ENCODE measurements at places on chromosomes 12 and 14.

DNA sequence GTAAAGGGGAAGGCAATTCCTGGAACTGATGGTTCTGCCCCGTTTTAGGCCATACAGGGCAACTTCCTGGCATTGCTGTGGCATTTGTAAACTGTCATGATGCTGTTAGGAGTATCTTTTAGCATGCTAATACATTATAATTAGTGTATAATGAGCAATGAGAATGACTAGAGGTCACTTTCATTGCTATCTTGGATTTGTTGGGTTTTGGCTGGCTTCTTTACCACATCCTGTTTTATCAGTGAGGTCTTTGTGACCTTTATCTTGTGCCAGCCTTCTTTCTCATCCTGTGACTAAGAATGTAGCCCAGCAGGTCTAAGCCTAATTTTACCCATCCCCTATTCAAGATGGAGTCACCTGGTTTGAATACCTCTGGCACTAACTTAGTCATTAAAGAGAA, 51.2 kb downstream of the TESPA1 start:
- no peak for DNase-seq

GRCh38 chr12:54383041-54383609, 1.4 kb downstream of the ZNF385A start:
- no peak for DNase-seq

DNA sequence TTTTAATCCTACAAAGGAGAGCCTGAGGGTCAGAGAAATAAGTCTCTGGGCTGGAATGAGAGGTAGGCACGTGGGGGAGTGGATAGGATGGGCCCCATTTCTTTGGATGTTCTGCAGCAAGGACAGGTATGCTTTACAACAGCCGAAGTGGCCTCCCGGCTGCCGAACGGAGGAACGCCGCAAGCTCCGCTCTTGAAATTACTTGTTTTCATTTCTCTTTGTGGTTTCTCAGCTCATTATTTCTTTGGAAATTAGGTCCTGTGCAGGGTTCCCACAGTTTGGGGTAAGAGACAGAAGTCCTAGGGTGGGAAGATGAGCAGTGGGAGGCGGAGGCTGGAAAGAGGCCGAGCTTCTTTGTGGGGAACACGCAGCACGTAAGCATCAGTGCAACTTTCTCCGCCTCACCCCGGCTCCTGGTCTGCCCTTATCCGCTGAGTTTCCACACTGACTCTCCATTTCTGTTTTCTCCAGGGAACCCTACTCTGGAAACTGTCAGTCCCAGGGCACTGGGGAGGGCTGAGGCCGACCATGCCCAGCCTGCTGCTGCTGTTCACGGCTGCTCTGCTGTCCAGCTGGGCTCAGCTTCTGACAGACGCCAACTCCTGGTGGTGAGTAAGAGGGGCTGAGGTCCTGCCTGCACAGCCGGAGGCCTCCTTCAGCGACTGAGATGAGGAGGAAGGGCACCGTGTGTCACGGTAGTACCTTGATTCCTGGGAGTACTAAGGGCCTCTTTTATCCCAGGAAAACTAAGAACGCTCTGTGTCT, 2.0 kb downstream of the WNT5B start:
- DNase-seq: no peak

DNA sequence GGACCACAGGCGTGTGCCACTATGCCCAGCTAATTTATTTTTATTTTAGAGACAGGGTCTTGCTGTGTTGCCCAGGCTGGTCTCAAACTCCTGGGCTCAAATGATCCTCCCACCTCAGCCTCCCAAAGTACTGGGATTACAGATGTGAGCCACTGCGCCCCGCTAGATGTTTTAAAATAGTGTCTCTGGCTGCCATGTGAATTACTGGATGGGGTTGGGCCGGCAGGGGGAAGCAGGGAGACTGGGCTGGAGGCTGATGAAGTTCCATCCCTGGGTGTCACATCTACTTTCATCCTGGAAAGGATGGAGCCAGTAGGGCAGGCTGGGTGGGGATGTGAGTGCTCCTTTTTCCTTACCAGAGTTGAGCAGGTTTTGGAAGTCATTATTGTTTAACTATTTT, 46.1 kb downstream of the DNAH10 start:
- DNase-seq: no peak

- DNase-seq: no peak
These were observed 11.3 kb downstream of the MAPK1IP1L start for GRCh38 chr14:55062517-55063351.

- DNase-seq: no peak
These were observed 18.0 kb downstream of the SLC24A4 start for GRCh38 chr14:92340931-92341330.

DNA sequence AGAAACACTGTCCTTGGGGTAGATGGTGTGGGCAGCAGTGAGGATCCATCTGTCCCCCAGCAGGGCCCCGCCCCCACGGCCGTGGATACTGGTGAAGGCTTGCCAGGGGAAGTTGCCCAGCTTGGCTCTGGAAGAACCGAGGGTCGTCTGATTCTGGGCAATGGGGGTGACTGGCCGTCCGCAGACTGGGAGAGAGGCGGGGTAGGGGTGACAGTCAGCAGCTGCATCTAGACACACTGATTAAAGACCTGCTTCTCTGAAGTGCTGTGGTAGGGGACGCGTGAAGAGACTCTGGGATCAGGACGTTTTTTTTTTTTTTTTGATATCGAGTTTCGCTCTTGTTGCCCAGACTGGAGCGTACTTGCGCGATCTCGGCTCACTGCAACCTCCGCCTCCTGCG, 4.7 kb upstream of the C1R start:
- no peak for DNase-seq

DNA sequence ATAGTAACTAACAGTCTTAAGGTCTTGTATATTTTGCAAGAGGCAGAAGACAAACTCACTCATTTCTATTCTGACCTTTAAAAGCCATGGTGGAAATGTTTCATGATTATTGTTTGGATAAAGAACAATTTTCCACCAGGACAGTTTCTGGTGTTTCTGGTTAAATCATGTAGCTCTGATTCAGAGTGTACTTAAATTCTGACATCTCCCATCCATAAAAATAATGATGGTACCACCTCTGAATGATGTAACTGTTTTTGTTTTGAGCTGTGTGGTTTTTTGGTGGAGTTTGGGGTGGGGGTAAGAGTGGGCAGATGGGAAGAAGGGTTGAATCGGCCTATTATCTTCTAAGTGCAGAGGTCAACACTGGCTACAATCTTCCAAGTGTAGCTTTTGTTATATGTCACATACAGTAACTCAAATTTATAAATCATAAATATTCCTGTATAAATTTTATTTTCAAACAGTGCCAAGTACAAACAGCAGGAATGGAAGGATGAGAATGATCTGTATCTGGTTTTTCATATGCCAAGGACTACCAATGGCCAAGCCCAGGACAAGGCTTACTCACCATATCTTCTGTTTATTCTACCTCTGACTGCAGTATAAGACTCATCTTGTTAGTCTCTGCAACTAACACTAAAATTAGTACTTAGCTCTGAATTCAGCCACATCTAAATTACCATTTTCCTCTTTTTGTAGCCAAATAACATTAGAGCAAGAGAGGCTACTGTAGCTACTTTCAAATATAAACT, 108.7 kb downstream of the BCAT1 start:
- no peak for DNase-seq

DNA sequence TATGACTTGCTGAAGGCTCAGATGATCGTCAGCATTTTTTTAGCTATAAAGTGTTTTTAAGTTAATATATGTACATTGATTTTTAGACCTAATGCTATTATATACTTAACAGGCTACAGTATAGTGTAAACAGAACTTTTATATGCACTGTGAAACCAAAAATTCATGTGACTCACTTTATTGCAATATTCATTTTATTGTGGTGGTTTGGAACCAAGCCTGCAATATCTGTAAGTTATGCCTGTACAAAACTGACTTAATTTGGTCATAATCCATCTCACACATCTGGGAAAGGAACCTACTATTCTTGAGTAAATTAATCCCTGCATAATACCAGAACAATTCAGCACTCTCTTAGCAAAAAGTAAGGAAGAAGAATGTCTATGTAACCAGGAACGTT, 390.7 kb downstream of the SYT1 start:
- no peak for DNase-seq

- DNase-seq: no peak
These were observed 832 bp upstream of the CACNA2D4 start for GRCh38 chr12:1919284-1919683.

DNA sequence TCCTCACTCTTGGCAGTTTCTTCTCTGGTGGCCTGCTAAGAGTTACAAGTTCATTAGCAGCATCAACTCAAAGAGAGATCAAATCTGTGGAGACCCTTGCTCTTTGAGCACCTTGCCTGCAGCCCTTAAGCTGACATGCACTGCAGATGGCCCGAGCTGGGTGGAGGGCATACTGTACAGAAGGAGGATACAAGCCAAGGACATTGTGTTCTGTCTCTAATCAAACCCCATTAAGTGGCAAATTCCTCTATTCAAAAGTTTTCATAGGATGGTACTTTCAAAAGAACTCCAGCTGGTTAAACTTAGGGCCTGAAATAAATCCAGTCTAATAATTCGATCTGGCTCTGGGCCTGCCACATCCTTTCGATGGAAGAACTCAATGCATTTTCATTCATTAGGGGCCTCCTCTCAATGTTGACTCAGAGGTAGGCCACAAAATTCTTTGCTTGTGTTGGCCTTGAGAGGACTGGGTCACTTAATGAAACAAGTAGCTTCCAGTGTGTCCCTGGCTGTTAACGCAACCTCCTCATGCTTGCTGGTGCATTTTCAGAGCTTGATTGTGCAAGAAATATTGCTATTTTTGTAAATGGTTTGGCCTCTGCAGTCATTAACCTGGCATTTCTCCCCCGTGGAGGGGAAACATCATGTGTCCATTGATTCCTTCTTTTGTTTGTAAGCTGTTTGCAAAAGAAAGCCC, 318.2 kb downstream of the NUAK1 start:
- peak; percentile 79 for DNase-seq

- no peak for DNase-seq
These were observed 44.4 kb upstream of the IQSEC3 start for GRCh38 chr12:22190-22529.

DNA sequence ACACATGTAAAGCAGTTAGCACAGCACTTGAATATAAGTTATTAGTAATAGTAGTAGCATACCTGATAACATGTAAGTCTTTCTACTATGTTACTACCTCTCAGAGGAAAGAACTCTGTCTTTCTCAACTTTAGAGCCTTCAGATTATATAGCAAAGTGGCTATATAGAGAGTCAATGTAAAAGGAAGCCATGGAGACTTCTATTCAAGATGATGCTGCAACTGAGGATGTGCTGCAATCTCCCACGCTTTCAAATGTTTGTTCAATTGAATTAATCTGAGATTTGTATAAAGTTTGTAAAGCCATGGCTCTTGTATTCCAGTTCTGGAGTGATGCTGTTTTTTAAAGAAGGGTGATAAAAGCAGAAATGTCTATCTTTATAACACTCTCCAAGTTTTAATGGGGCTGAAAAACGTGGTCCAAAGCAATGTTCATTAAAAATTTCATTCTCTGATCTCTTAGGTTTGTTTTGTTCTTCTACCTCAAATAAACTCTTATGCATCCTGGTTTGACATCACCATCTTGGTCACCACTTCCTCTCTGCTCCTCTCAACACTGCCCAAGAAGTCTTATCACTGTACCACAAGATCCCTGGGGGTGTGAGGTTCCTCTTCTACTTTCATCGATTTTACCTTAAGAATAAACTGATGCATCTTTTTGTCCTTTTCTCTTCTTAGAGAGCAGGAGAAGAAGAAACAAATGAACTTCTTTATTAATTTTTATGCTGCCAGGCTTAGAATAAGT, 40.6 kb downstream of the C12orf42 start:
- no peak for DNase-seq

DNA sequence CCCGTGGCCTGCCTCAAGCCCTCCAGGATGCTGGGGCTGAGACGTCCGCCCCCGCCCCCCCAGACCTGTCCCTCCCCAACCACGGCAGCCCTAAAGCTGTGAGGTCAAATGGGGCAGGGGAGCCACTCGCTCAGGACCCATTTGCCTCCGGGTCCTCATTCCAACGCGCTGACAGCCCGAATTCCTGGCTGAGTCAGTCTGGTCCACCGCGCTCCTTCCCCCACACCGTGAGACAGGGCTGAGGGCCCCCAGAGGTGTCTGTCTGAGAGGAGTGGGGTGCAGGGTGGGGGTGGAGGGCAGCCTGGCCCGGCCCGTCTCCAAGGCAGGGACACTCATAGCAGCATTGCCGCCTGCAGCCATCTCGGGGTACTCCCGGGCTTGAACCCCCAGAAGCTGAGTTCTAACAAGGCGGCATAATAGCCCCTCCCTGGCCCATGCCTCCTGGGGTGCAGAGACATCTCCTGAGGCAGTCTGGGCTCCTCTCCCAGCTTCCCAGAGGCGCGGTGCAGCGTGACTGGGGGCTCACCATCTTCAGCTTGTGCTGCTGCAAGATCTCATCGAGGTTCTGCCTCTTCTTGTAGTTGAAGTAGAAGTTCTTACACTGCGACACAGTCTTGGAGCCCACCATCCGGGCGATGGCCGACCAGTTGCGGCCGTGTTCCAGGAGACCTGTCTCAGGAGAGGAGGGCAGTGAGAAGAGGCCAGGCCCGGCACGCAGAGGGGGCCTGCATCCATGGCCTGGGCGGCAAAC, 90.5 kb downstream of the RFLNA start:
- no peak for DNase-seq

- no peak for DNase-seq
These were observed 32.3 kb downstream of the EFCAB11 start for GRCh38 chr14:89922031-89922907.

- DNase-seq: no peak
These were observed 584 bp upstream of the NEDD1 start for GRCh38 chr12:96906498-96906848.

DNA sequence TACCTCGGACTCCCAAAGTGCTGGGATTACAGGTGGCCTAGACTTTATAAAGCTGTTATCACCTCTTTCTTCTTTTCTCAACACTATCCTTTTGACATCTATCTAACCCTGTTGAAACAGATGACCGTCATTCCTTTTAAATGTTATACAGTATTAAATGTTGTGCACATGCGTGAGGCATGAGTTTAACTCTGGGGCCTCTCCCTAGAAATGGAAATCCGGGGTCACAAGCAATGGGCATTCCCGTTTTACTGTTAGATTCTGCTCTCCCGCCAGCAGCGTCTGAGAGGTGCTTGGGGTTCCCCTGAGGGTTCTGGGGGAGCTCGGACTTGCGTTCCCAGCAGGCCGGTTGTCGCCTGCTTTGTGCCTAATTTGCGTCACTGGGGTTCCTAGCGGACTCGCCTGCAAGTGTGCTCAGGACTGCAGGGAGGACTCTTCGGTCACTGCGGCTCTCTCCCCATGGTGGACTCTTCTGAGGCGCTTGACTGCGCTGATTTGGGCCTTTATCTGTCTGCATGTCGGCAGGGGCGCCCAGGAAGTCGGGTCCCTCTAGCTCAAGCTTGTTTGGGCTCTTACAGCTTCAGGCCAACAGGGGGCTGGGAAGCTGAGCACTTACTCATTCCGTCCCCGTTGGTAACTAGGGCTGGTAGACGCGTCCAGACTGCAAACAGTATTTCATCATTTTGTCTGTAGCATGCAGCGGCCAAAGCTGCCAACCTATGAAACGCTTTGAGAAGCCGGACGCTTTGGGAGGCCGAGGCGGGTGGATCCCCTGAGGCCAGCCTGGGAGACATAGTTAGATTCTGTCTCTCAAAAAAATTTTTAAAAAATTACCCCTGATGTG, 1.2 kb upstream of the RAN start:
- peak; percentile 86 for DNase-seq

DNA sequence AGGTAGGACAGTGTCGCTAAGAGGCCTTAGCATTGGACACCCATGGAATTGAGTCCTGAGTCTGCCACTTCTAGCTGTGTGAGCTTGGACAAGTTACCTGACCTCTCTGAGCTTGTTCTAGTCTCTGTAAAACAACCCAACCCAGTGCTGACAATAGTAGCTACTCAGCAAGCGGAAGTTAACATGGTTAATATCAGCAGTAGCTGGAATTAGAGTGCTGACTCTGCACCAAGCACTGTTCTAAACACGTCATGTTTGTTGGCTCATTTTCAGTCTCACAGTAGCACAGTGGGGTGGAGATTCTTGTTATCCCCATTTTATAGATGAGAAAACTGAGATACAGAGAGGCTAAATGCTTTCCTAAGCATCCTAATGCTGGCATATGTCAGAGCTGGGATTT, 47.5 kb upstream of the RIN3 start:
- DNase-seq: no peak
